ENCODE measurements at places on chromosomes 11 and 22.

DNA sequence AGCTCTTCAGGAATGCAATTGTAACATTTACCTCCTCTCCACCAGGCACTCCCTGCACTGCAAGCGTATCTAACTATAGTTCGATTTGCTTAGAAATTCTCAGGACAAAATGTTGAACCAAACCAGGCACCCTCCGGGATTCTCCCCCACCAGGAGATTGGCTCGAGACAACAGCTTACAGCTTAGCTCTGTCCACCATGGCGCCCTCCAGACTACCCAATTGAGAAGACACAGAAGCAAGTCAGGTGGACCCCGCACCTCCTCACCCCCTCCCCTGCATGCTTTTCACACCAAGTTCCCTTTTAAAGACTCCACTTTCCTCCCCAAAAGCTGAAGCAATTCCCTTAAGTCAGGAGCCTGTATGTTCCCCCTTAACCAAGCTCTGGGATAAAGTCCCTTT, 34.7 kb upstream of the RFPL3 start:
- DNase-seq: no peak

- DNase-seq: no peak
Measured at GRCh38 chr22:42243802-42244060, 26.7 kb downstream of the TCF20 start.

- DNase-seq: no peak
Measured at GRCh38 chr22:49183826-49184216, 643.9 kb downstream of the BRD1 start.

GRCh38 chr22:48972979-48973693, 854.5 kb downstream of the BRD1 start:
- no peak for DNase-seq

- DNase-seq: no peak
Measured at GRCh38 chr11:15871904-15872626, 484.3 kb downstream of the SOX6 start.

GRCh38 chr11:96204721-96205459, 138.1 kb downstream of the MAML2 start:
- no peak for DNase-seq

- no peak for DNase-seq
Measured at GRCh38 chr11:115535781-115536180, 31.6 kb upstream of the CADM1 start.

DNA sequence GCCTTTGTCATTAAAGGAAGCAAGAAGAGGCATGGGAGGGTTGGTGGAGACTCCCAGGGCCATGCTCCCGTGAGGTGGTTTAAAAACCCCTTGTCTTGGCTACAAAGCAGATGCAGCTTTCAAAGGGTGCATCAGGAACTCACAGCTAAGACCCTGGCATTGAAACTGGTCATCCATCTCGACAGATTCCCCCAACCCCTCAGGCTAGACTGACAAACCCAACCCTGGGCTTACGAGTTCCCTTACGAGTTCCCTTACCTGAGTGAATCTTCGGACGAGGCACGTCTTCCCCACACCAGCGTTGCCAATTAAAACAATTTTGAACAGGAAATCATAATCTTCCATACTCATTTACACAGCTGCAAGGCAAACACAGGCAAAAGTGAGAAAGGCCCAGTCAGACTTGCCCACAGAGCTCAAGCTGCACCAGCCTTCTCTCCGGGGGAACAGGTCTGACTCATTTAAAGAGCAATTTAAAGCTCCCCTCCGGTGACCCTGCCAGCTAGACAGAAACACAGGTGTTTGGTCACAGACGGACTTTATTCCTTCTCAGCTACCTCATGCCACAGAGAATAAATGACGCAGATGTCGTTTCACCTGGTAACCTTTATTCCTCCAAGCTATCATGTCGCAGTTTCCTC, 74.6 kb downstream of the RAB30 start:
- no peak for DNase-seq

DNA sequence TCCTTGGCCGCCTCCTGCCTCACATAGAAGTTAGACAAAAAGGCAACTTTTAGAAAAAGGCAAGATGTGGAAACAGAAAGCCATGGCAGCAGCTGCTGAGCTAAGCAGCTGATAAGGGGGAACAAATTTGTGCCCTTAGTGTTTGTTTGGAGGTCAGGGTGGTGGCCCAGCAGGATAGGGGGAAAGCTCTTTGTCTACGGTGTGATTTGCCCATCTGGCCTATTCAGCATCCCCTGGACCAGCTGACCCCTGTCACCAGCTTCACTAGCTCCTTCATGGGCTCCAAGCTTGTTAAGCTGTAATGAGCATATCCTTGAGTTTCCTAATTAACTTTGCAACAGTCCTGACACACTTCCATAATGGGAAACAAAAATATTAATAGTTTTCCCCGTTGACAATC, 5.9 kb upstream of the ME3 start:
- no peak for DNase-seq

DNA sequence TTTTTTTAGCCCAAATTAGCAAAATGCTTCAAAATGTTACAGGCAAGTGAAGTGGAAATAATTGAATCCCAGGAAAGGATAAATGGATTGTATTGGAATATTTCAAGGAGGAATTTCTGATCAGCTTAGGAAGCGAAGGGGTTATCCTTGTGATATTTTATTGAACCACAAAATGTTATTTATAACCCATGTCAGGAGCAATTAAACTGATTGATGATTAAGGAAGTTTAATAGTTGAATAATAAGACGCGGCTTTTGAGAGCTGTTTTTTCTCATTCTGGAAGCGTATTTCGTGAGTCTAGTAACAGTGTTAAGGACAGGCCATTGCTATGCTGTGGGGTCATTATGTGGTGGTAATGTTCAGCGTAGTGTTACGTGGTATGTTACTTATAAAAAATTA, 192.3 kb downstream of the TBC1D22A start:
- no peak for DNase-seq

DNA sequence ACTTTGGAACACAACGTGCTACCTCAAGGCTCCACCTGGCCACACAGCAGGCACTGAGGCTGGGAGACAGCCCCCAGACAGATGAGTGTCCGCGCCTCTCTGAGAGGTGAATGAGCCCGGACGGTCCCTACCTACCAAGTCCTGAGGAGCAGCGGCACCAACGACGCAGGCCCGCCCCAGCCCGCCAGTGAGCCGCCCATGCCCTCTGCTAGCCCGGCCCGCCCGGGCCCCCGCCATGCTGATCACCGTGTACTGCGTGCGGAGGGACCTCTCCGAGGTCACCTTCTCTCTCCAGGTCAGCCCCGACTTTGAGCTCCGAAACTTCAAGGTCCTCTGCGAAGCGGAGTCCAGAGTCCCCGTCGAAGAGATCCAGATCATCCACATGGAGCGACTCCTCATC, at the start of gene DDI1:
DDI1 (plus strand) TSS at position 53 of the 400 bp plus-strand sequence; CDS start at position 236, 183 bp downstream.
- DNase-seq: no peak

GRCh38 chr22:40819599-40820140, 524 bp upstream of the SLC25A17 start:
- peak; percentile 8 for DNase-seq

DNA sequence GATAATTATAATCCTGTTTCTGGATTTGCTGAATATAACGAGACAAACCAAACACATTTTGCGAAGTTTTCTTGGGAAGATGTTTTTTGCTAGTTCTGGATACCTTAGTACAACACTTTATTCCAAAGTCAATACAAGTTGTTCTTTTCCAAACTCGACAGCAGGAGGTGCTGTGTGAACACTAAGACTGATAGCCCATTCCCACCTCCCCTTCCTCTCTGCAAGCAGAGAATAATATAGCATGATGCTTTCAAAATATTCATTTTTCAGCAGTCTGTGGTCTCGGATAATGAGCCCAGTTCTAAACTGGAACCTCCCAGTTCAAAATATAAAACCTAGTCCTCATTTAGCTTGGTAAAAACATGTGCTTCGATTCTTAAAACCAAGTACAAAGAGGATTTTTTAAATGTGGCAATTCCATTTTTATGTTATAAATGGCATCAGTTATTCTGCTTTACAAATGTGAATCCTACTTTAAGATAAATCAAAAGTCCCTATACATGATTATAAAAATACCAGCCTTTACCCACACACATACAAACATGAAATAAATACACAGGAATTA, 129.1 kb downstream of the DCDC1 start:
- DNase-seq: peak; percentile 37

- no peak for DNase-seq
Measured at GRCh38 chr11:47986219-47986618, 5.9 kb downstream of the PTPRJ start.
